Tibial nerve (tissue), 4 donors: ENCODE measurements at places on chromosomes 3 and 15. TPM values are rescaled to one million over a fixed set of nuclear protein-coding genes. Genes with fewer than 3 reads are reported as not detected.

GRCh38 chr3:87546216-87546615, 269.8 kb upstream of the POU1F1 start:
- no peak for DNase-seq

- no peak for DNase-seq
Observed at GRCh38 chr15:59177317-59177660, 29.4 kb upstream of the LDHAL6B start.

DNA sequence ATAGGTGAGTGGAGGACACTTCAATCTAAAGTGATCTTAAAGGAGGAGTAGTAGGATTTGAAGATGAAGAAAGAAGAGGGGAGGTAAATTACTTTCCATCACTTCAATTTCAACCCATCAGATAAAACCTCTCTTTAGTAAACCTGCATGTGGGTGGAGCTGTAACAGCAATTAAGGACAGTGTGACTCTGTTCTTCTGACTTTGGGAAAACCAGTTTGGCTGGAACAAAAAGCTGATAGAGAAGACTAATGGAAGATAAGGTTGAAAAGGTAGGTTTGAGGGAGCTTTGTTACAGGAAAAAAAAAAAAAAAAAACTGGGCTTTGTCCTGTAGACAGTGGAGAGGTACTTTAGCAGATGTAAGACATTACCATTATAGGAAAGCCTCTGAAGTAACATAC, 4.5 kb upstream of the GSK3B start:
- DNase-seq: no peak

Gene PIGZ
- total RNA-seq: 14.9 TPM

- no peak for DNase-seq
Observed at GRCh38 chr3:19016851-19017250, 131.5 kb upstream of the KCNH8 start.

DNA sequence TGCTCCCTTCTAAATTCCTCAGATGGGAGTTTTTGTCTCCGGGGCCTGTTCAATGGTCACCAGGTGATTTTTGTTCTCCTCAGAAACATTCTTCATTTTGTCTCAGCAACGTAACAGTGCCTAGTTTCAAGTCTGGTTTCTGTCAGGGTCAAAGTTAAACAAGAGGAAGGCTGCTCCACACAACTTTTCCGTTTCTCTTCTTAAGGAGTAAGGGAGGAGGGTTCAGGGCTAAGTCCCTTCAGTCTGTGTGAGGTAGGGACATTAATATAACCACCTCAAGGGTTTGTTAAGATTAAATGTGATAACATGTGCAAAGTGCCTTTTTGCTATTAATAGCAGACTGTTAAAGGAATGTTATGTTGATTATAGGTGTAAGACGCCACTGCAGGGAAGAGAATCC, 41.8 kb downstream of the HOMER2 start:
- DNase-seq: no peak

DNA sequence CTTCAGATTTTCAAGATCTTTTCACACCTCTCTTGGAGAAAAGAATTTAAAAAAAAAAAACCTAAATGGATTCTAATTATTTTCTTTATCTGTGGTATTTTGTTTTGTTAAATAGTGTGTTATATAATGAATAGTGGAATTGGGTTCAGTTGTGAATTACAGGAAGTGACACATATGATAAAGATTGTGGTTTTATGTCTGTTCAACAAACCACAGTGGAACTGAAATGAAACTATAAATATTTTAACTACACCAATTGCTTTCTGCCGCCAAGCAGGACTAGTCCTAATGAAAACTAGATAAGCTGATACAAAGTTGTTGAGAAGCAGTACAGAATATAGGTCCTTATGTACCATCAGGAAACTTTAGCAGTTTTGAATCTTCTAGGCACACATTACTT, 121.6 kb downstream of the UBE2E2 start:
- DNase-seq: no peak

DNA sequence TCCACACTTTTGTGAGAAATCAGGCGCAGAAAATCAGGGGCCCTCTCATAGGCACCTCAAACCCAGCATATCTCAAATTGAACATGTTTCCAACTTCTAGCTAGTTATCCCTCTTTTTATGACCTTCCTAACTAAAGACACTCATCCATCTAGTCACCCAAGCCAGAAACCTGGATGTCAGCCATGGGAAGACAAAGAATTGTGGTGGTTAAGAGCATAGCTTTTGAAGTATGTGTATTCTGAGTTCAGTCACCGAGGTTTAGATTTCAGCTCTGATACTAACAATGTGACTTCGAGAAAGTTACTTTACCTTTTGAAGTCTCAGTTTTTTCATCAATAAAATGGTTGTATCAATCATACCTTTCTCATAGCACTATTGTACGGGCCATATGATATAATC, 495.5 kb downstream of the NLGN1 start:
- no peak for DNase-seq

Gene CASR
- total RNA-seq: not detected

DNA sequence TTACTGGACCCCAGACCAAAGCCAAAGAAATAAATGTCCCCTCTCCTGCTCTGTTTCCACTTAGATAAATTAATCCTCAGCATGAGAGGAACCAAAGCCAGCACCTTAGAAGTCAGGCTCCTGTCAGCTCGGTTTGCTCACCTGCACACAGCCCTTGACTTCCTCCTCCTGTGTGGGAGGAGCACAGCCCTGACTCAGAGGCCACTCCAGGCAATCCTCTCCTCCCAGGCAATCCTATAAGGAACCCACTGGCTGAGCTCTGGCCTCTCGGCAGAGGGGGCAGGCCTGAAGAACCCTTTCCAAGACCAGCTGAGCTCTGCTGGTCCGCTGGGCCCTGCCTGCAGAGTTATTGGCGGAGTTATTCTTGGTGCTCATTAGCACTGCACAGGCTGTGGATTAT, 30.8 kb downstream of the LIPC start:
- DNase-seq: no peak

DNA sequence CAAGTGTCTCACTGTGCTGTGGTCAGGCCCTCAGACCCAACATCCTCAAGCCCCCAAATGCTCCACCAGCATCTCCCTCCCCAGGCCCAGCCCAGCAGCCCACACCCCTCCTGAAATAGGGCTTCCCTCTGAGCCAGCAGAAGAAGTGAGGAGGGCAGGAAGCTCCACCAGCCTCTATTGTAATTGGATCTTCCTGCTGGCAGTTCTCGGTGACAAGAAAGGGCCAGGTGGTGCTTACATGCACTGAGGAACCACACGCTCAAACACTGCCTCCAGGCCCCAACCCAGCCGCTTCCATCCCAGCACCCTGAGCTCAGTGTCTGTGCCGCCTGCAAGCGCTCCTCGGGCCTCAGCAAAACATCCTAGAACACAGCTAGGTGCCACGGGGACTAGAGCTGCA, 96.7 kb downstream of the ATP10A start:
- DNase-seq: no peak

DNA sequence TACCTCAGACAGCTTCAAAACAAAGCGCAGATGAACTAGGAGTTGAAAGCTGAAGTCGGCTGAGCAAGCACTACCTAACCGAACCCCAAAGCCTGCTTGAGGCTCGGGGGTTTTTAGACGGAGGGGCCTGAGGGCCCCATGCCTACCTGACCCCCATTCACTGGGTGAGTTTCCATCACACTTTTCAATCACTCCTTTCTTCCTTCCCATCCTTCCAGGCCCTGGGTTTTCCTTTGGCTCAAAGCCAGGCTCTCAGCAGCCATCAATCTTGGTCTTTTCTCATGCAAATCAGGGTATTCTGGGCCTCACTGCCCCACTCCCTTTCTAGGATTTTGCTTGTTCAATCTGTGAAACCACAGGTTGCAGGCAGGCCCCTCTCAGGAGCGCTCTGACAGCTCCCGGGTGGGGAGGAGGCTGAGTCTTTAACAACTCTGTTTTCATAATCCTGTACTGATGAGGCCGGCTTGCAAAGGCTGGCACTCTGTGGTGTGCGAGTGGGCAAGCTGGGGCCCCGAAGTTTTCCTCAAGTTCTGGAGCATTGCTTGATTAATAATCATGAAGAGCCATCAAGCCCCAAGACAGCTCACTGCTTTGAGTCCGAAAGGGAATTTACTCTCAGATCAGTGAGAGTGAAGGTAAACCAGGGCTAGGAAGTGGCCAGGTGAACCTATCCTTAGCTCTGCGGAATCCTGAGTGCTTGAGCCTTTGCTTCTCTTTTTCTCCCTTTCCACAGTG, 97.6 kb downstream of the FRMD4B start:
- no peak for DNase-seq

Gene MRPL46
- 17.3 TPM for total RNA-seq

GRCh38 chr15:93997071-93997658, 234.2 kb upstream of the MCTP2 start:
- no peak for DNase-seq

Gene IMPG2
- 0.21 TPM for total RNA-seq

Gene GABRA5
- total RNA-seq: not detected

- DNase-seq: no peak
Observed at GRCh38 chr3:53776494-53777101, 69.6 kb downstream of the CHDH start.

DNA sequence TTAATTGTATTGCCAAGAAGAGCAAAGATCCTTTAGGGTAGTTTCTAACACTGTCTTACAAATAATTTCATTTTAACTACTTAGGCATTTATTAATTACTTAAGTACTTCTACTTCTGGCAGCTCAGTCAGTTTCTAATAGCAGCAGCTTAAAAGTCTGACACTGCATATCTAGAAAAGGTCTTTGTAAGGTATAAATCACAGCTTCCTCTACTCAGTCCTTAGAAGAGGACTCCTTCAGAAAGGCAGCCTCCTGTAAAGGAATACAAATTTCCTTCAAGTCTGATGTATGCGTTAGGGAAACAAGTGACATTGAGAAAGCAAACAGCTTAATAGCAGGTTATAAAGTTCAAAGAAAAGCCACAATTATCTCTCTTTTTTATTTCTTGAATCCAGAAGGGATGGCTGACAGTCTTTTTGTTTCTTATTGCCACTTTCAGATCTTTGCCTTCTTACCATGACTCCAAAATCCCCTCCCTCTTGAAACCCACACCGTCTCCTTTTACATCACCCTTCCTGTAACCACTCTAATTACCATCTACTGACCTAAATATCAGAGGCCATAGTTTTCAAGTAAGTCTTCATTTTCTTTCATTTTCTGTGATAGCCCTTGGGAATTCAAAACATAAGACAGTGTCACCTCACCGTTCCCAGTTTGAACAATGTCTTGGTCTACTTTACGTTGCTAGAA, 109.5 kb downstream of the CGGBP1 start:
- DNase-seq: no peak

Gene GOLGA6L10
- total RNA-seq: 0.42 TPM

DNA sequence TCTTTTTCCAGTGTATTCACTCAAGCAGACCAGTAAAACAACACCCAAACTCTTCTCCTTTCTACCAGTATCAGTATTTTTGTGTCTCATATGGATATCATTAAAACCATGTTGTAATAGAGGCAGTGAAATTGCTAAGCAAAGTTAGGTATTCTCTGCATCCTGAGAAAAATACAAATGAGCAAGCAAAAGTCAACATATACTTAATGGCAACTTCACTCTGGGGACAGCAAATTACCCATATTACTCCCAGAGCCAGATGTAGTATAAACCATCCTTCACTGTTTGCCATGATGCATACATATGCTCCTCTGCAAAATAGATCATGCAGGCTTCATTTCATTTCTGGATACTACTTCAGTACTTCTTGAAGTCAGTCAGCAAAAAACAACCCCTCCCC, 22.1 kb downstream of the UBA5 start:
- no peak for DNase-seq

DNA sequence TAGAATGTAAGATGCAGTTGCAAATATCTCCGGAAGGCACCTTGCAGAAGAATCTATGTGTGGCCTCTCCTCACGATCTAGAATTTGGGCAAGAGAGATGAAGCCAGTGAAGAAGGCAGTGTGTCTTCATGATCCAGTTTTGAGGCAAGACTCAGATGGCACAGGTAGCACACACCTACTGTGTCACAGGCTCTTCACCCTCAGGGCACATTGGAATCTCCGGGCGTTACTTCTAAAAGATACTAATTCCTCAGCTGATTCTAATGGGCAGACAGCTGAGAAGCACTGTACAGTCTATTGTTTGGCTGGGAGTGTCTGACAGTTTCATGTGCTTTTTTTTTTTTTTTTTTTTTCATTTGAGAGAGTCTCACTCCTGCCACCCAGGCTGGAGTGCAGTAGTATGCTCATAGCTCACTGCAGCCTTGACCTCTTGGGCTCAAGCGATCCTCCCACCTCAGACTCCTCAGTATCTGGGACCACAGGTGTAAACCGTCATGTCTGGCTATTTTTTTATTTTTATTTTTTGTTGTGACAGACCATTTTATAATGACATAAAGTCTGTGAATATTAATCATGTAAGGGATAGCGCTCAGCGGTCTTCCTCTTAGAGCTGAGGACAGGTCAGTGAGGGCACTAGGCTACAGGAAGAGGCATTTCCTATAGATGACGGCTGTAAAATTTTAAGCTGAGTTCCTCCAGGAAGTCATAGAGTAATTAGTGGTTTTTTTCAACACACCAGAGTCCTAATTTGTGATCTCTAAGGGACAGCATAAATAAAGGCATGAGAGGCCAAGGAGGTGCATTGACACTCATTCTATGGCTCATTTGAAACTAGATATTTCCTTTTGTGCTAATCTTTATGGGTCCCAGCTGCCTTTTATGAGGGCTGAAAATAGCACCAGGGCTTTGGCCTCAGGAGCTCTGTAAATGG, 4.0 kb downstream of the C3orf52 start:
- DNase-seq: no peak

DNA sequence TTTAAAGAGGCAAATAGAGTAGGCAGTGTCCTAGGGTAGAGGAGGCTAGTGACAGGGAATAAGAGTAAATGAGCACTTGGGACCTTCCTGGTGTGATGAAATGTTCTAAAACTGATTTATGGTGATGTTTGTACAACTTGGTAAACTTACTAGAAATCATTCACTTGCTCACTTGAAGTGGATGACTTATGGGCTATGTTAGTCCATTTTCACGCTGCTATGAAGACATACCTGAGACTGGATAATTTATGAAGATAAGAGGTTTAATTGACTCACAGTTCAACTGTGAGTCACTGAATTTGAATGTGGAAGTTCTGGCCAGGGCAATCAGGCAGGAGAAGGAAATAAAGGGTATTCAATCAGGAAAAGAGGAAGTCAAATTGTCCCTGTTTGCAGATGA, 31.7 kb upstream of the DHX36 start:
- DNase-seq: no peak

- no peak for DNase-seq
Observed at GRCh38 chr3:190541008-190541407, 27.1 kb downstream of the IL1RAP start.

DNA sequence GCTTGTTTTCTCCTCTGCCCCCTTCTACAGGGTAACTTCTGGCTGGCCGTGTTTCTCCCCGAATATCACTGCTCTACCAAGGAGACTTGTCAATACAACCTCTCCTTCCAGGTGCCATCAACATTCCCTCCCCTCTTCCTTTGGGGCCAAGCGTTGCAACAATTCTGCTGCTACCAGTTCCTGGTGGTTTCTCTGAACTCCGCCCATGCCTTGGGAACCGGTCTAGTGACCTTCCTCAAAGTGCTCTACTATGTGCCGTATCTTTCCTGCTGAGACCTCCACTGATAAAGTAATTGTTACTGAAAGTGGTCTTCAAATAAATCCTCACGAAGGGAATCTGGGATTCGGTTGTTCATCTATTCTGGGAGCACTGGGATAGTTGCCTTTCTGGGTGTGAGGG, 26.2 kb downstream of the PCSK6 start:
- no peak for DNase-seq

Gene KLHL40
- total RNA-seq: not detected

- no peak for DNase-seq
Observed at GRCh38 chr3:106231086-106231485, 362.3 kb upstream of the CBLB start.

Gene TEX55
- total RNA-seq: not detected
